HAP-1 (cell line): ENCODE measurements at places on chromosomes 13 and 19.
A peak's percentile ranks its signal among the peaks of the same experiment; 100 is the strongest.

DNA sequence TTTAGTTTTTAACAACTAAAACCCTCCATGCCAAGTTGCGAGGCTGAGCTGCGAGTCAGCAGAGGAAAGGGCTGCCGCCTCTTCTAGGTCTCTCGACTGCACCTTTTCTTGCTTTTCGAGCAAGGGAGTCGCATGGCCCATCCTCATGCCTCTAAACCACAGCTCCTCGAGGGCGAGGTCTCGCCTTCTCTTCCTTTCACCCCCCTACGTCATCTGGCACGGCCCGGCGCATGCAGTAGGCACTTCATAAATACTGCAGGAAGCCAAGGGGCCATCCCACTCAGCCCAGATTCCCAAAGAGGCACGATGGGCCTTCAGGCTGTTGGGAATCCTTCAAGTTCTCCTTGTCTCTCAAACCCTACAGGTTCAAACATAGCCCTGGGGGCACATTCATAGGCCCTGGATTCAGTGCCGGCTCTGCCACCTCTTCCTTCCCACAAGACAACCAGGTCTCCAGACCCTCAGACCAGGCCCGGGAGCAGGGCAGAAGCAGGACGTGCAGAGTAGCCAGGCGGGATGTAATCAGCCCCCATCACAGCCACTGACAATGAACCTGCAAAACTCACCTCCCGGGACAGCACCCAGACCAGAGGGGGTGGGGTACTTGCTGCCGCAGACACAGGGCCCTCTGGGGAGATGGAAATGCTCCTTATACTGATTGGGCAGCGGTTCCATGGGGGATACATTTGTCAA is 41.7 kb downstream of the GGACT start:
- no peak for DNase-seq

- DNase-seq, result no peak
These were observed 72.7 kb downstream of the ERICH6B start for GRCh38 chr13:45542878-45543277.

- peak; percentile 94 for DNase-seq
These were observed at the start of gene FDX2 for GRCh38 chr19:10315335-10316214. Gene FDX2, minus strand, starts transcription at chr19:10316015. Its CDS starts 19 bp downstream, at chr19:10315996.

GRCh38 chr19:39631178-39631577 is 24.5 kb upstream of the LGALS16 start:
- DNase-seq, result no peak

DNA sequence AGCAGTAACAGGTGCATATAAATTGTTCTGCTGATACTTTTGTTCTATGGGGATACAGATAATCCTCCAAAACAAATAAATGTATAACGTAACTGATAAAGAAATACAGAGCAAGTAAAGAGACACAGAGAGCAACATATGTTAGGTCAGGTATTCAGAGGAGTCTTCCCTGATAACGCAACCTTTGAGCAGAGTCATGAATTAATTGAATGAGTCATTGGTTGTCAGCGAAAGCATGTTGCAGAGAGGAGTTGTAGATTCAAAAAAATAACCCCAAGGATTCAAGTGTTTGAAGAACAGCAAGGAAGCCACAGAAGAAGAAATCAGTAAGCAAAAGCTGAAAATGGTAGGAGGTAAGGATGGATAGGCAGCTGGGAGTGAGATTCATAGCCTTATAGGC is 245.2 kb downstream of the TBC1D4 start:
- no peak for DNase-seq

DNA sequence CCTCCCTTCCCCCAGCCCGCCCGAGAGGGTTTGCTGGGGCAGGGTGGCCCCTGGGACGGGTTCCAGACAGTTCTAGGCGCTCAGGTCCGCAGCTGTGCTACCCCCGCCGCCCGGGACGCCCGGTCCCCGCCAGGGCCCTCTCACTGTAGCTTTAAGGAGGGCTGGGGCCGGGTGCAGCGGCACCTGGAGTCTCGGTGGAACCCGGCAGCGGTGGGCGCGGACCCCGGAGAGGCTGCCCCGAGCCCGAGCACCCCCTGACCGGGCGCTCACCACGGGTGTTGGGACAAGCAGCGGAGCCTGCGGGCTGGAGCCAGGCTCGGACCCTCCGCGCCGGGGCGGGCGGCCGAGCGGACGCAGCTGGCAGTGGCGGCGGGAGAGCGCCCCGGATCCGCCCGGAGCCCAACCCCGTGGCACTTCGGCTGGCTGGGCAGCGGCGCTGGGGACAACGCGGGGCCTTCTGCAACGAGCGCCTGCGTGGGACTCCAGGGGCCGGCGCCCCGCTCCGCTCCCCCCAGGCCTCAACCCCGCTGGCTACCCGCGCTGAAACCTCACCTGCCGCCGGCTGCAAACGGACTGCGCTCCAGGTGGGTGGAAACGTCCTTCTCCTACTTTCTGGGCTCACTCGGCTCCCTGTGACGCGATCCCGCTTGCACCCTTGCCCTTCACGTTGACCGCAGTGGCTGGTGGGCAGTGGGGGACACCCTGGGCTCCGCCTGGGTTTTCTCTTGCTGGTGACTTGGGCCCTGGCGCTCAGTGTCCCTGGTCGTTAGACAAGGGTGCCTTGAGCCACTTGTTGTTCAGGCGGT is 81.1 kb downstream of the ZNF429 start:
- no peak for DNase-seq

DNA sequence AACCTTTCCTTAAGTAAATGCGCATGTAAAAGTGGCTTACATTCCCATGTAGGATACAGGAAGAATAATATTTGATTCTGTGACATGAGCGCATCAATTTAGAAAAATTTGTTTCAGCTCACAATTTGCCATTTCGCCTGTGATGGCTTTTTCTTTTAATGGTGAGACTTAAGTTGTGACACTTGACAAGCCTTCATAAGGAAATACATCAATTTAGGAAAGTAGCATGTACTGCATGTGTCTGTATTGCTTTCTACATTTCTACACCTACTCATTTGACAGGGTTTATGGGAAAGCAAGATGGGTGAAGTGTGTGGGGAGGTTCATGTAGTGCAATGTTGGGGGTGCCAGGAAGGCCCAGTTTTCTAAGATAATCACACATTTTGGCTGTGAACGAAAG is 12.1 kb upstream of the SCEL start:
- no peak for DNase-seq

DNA sequence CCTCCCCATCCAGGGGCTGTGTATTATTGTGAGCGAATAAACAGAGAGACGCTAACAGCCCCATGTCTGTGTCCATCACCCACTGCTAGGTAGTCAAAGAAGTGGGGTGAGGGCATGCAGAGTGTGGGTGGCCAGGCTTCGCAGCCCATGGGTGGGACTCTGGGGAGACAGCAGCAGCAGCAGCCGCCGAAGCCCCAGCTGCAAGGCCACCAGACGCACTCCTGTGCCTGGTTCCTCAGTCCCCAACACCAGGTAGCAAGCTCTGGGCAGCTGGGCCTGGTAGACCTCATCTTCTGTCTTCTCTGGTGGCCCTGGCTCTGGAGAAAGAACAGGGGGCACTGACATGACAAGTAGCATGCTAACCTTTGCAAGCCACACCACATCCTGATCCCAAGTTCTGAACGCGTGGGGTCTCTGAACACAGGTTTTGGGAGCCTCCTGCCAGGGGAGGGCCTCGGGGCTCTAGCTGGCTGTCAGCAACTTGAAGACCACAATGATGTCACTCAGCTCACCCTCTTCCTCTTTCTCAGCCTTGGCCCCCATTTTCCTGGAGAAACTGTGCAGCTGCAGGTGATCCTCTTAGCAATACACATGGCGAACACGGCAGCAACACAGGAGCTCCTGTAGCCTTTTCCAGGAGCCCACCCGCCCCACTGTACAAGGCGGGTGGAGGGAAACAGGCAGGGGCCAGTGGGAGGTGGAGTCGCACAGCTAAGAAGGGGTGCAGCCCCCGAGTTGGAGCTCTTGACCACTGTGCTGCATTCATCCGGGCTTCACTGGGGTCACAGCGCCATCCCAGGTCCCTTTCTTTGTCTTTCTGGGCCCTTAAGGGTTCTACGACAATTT is 5.8 kb downstream of the FUZ start:
- DNase-seq, result no peak

DNA sequence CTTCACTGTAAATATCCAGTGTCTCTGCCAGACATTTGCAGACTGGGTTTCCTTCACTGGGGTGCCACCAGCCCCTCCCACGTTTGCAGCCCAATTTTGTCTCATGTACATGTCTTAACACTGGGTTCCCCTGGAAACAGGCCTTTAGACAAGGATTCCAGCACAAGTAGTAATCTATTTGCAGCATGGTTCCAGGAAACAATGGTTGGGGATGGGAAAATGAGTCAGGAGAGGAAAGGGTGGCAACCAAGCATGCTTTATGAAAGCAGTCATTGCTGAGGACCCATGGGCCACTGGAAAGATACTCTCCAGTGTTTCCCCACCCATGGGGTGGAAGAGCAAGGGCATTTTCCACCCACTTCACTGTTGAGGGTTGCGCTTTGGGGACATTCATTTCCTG is 53.6 kb upstream of the FARP1 start:
- DNase-seq, result no peak

DNA sequence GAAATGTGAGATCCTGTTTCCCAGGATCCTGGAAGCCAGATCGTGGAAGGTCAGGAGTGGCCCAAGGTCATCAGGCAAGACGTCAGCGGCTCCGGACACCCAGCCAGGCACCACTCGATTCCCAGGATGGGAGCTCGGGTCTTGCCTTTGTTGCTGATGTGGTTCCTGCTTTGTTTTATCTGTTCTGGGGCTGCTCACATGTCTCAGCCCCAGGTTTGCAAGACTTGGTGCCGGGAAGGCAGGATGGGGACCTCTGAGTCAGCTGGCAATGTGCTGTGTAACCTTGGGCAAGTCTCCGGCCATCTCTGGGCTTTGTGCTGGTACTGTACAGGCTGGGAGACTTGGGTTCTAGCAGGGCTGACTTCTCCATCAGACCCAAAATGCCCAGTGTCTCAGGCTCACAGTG is 1.4 kb upstream of the FCHO1 start:
- no peak for DNase-seq

DNA sequence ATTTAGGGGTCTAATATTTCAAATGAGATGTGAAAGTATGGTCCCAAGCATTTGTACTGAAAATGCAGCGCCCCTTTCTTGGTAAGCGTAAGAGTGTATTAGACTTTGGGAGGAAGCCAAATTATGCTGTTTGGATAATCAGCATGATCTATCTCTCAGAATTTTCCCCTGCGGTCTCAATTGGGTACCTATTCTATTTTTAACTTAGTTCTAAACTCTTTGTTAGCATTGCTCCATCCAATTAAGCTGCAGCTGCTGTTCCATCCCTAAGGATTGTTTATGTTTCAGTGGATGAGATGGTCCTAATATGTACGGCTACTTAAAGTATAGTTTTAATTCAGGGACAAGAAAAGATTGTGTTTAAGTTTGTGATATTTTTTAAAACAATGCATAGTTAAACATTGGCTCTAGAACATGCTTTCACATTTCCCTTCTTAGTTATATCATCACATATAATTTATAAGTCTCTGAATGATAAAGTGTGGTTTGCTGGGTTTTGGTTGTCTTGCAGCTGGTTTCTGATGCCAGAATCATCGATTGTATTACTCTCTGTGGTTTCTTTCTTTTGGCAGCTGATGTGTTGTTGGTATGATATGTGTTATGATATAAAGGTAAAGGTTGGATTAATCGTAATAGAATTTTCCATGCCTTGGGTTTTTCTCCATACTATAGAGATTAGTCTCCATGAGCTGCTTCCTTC is 15.0 kb downstream of the POLR1D start:
- no peak for DNase-seq
